ENCODE measurements at places on chromosomes 13 and 19.

DNA sequence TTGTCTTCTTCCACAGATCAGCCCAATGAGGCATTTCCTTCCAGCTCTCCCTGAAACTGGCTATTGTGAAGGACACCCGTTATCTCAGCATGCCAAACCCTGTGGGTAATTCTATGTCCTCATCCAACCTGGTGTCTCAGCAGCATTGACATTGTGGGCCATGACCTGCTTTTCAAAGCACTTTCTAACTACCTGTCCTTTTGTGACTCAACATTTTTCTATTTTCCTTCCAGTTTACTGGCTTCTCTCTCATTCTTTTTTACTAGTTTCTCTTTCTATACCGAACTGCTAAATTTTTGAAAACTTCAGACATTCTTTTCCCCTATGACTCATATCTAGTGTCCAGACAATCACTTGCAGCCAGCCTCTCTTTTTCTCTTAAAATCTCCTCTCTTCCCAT is 136.4 kb upstream of the HTR2A start:
- DNase-seq, result no peak

- DNase-seq, result no peak
Observed at GRCh38 chr19:18278521-18279265, 2.7 kb downstream of the JUND start.

GRCh38 chr13:72662548-72662947 is 64.9 kb downstream of the MZT1 start:
- DNase-seq, result no peak

- DNase-seq, result no peak
Observed at GRCh38 chr13:30985637-30986205, 53.3 kb downstream of the TEX26 start.

GRCh38 chr13:75402787-75403186 is 79.2 kb downstream of the TBC1D4 start:
- no peak for DNase-seq

GRCh38 chr13:27644302-27644701 is 22.6 kb downstream of the POLR1D start:
- no peak for DNase-seq

DNA sequence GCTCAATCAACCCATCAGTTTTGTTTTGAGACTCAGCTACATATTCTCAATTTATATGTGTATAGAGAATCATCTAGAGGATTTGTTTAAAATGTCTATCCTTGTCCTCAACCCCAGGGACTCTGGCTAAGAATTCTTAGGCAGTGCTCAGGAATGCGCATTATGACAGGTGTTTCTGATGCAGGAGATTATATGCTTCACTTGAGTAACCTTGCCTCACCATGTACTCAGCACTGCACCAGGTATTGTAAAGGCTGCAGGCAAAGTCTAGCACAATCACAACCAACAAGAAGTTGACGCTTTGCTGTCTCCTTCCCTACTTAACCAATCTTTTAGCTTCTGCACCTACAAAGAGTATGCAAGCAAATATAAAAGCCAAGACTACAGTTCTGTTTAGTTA is 79.6 kb downstream of the LACC1 start:
- no peak for DNase-seq

GRCh38 chr13:73141292-73141771 is 82.5 kb downstream of the KLF5 start:
- DNase-seq, result no peak

DNA sequence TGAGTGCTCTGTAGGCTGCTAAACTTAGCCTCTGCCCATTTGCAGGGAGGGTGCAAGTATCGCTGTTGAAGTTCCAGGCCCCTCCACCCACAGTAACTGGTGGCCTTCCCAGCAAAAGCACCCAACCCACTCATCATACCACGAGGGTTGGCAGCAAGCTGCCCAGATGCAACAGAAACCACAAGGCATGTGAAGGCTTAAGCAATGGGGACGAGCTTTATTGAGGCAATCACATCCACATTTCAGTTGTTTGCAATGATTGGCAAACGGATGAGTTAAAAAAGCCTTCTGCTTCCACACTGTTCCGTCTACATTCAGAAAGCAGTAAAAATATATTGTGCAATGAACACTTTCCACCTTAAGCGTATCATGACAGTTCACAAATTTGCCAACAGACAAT is 10.3 kb downstream of the GJB6 start:
- no peak for DNase-seq

DNA sequence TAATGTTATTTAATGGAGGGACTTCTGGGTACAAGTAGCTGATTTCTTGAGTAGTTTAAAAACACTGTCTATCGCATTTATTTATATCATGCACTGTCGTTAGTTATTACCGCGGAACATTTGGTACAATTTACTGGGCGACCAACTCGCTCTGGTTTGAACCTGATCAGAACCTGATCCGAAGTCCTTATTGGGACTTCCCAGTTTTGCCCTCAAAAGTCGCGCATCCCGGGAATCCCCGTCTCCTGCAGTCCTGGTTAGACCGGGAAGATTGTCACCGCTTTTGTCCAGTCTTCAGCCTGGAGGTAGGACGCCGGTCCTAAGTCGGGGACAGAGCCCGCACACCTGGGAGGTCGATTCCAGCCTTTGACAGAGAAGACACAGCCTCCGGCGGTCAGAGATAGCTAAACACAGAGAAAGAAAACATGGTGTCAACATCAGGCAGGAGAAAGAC is 694 bp downstream of the CLN5 start:
- DNase-seq, result no peak

- no peak for DNase-seq
Observed at GRCh38 chr13:93624311-93624777, 397.7 kb downstream of the GPC6 start.

DNA sequence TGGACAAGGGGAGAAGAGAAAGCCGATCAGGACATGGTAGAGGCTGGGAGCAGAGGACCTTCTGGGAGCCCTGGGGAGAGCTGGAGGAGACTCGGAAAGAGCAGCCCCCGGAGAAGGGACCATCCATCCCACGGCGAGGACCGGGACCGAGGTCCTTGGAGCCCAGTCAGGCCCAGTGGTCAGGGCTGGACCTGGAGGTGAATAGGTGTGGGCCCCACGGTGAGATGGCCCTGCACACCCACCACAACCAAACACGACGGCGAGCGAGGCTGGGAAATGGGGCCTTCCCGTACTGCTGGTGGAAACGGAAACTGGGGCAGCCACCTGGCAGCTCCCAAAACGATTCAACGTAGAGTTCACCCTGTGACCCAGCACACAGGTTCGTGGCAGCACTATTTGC is 3.7 kb upstream of the NTN5 start:
- no peak for DNase-seq

DNA sequence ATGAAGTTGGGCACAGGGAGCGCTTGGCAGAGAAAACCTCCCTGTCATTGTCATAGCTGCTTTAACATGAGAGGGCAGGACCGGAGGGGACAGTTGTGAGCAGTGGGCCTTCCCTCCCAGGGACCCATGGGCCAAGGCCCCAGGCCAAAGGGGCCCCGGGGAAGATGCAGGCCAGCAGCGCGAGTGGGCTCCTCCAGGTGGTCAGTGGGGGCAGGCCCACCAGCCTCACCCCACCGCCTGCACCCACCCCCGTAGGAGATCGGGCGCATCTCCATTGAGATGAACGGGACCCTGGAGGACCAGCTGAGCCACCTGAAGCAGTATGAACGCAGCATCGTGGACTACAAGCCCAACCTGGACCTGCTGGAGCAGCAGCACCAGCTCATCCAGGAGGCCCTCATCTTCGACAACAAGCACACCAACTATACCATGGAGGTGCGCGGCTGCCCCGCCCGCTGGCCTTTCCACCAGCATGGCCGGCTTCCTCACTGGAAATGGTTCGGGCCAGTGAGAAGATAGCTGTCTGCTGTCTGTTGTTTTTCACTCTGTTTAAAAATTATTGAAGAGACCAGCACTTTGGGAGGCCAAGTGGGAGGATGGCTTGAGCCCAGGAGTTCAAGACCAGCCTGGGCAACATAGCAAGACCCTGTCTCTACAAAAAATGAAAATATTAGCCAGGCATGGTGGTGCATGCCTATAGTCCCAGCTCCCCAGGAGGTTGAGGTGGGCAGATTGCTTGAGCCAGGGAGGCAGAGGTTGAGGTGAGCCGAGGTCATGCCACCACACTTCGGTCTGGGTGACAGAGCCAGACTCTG is 18.6 kb downstream of the CAPN12 start:
- no peak for DNase-seq

- no peak for DNase-seq
Observed at GRCh38 chr13:62931853-62932252, 1516.2 kb upstream of the PCDH20 start.

DNA sequence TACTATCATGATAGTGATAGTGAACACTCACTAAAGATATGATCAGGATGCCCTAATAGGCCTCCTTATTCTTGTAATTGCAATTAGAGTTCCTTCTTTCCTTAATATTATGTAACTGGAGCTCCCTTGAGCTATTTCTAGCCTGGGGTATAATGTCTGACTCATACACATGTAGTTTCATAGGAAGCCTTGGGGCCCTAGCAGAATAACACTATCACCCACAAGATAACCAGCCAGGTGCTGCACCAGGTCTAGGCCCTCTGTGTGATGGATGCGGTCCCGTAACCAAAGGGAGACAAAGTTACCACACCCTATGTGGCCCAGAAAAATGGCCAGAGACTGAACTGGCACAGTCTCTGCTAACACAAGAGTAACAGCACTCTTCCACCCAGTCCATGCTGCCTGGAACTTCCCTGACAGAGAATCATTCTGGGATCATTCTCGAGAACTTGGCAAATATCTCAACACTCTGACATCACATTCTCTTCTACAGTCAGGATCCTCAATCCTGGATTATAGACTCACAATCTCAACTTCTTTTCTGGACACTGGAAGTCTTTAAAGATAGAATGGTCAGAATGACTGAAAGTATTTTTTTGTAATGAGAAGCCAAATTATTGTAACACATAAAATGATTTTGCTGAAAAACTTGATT is 32.6 kb upstream of the IGFL4 start:
- DNase-seq, result no peak

- no peak for DNase-seq
Observed at GRCh38 chr13:25945596-25945995, 106.2 kb downstream of the SHISA2 start.

DNA sequence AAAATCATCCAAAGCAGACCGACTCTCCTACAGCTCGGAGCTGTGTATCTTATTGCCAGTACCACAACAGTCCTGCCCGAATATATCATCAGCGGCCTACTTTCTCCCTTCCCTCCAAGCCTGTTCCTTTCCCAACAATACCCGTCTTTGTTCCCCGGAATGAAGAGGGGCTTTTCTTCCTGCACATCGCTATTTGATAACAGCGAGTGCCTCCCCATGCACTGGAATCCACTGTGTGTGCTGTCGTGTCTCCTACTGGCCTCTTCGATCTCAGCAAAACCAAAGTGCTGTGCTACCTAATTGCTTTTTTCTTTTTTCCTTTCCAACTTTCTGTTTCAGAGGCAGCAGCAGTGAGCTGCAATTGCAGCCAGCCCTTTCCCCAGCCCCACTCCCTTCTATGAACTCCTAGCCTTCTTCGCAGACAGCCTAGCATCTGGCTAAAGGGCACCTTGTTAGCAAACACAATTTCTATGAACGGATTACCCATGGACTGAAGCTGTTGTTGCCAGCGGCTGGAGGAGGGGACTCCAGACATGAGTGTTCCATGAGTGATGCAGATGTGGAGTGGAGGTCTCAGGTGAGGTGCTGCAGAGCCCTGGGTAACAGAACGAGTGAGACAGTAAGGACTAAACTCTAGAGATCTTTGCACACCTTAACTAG is 43.4 kb downstream of the EFNB2 start:
- no peak for DNase-seq

DNA sequence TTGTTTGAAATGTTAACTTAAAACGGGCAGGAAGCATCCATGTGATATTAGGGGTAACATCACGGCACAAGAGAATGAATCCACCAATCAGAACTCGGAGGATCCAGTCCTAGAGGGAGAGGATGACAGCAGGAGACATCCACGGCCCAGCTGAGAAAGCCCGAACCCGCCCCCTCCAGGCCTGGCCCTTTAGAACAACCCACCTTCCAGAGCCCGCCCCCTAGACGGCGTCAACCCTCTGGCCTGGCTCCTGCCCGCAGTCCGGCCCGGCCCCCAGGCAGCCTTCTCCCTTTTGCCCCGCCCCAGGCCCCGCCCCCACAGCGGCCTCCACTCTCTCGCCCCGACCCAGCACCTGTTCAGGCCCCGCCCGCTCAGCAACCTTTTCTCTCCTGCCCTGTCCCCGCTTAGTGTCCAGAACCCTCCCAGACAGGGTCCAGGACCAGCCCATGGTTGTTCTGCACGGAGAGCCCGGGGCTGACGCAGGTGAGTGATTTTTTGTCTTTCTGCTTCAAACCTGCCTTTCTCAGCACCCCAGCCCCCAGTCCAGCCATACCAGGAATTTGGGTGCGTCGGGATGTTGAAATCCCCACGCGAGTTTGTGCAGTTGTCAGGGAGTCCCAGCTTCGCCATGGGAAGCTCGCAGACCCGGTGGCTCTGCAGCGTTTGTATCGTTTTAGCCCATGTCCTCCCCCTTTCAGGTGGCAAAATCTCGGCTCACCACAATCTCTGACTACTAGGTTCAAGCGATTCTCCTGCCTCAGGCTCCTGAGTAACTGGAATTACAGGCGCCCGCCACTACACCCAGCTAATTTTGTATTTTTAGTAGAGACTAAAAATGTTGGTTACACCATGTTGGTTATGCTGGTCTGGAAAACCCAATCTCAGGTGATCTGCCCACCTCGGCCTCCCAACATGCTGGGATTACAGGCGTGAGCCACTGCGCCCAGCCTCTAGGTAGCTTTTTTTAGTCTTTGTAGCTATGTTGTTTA is 16.1 kb downstream of the ZNF816 start:
- no peak for DNase-seq

GRCh38 chr13:107447591-107447990 is 767.7 kb downstream of the LIG4 start:
- no peak for DNase-seq

GRCh38 chr19:32580353-32580900 is 563 bp upstream of the PDCD5 start:
- no peak for DNase-seq

GRCh38 chr13:28045861-28046260 is 54.5 kb downstream of the FLT3 start:
- no peak for DNase-seq
